ENCODE measurements at places on chromosomes 13 and 19.

DNA sequence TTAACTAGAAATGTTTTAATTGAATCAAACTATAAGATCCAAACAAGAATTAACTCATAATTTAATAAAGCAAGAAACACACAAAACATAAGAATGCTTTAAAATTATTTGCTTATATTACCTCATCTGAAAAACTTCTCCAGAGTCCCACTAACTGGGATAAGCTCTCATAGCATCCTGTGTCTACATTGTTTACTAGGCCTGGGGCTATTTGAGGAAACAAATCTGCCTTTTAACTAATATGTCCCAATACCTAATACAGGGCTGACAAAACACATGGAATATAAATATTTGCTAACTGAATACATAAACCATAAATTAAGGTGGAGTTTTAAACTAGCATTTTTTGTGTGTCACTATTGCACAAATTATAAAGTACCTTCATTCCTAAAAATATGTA, 1399.8 kb upstream of the SLC10A2 start:
- DNase-seq = no peak

DNA sequence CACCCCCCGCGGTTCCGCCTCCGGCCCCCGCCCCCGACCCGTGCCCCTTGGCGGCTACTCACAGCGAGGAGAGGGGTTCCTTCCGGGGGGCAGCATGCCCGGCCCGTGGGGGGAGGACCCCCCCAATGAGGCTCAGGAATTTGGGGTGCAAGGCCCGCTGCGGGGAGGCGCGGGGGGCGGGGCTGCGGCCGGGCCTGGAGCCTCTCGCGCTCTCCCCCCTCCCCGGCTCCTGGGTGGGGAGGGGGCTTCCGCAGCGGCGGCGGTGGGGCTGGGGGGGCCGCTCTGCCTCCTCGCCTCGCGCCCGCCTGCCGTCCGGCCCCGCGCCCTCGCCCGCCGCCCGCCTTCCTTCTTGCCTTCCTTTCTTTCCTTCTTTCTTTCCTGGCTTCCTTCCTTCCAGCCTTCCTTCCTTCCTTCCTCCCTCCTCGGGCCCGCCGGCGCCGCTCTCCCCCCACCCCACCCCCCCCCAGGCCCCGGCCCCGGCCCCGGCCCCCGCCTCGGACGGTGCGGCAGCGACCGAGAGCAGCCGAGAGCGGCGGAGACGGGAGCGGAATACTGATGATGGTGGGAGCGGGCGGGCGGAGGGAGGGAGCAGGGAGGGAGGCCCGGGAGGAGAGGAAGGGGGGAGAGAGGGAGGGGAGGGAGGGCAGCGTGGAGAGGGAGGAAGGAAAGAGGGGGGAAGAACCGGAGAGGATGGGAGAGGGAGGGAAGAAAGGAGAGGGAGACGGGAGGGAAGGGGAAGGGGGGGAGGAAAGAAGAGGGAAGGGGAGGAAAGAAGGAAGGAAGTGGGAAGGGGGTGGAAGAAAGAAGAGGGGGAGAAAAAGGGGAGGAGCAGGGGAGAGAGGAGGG, at the start of gene LRRC4B:
Gene LRRC4B, minus strand, starts transcription at position 554 of the 846 bp plus-strand sequence. CDS start 19,597 bp downstream, outside the sequence.
- no peak for DNase-seq

DNA sequence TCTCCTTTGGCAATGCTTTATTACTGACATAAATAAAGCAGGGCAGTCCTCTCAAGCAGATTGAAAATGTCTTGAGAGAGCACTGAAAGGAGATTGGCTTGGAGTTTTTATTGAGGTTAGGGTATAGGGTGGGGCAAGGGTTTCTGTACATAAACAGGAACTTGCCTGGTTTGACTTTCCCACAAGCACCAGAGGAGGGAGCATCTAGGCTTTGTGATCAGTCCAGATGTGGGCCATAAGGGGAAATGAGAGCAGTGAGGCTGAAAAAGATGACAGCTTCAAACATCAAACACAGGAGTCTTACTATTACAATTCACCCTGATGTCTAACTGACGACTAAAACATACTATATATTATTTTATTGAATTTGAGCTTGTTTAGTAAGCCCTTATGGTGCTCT, 260.9 kb downstream of the MTUS2 start:
- DNase-seq = peak; percentile 15

DNA sequence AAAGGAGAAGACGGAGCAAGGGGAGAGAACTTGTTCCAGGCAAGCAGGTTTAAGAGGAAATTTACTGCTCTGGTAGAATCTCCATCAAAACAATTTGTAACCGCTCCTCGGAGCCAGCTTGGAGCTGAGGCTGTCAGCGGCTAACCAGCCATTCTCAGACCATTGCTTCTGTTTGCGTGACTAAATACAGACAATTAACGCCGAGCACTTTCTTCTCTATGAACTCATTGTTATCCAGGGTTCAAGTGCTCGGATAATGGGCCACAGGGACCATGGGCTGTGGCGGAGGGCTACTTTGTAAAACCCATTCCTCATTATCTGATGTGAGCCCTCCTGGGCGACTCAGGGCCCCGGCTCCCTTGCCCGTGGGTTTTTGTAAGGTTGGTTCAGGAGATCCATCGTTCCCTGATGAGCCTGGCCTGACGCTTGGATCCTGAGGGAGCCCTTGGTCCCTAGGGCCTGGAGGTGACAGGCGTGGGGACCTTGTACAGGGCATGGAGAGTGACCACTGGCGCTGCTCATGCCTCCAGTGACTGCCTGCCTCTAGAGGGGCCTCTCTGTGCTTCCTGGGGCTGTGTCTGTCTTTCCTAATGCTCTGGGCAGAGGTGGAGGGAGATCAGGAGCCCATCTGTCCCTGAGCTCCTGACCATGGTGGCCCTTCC, 61.5 kb upstream of the ZNF536 start:
- no peak for DNase-seq

DNA sequence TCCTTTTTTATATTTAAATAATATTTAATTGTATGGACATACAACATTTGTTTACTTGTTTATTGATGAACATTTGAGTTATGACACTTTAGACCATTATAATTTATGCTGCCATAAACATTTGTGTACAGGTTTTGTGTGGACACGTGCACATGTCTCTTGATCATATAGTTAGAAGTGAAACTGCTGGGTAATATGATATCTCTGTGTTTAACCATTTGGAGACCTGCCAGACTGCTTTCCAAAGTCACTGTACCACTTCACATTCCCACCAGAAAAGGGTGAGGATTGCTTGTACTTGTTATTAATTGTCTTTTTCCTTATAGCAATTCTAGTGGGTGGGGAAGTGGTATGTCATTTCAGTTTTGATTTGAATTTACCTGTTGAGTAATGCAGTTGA, 145.6 kb upstream of the KLHL1 start:
- peak; percentile 34 for DNase-seq

DNA sequence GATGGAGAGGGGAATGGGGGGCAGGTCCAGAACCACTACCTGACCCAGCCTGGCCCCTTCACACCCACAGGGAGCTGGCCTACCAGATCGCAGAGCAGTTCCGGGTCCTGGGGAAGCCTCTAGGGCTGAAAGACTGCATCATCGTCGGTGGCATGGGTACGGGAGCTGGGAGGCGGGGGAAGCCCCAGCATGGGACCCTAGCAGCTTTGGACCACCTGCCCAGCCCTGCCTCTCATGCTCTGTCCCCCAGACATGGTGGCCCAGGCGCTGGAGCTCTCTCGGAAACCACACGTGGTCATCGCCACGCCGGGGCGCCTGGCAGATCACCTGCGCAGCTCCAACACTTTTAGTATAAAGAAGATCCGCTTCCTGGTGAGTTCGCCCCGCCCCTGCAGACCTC, 2.1 kb downstream of the DDX49 start:
- DNase-seq = no peak

- DNase-seq = no peak
Measured at GRCh38 chr19:1274081-1274851, 1.1 kb upstream of the FAM174C start.

DNA sequence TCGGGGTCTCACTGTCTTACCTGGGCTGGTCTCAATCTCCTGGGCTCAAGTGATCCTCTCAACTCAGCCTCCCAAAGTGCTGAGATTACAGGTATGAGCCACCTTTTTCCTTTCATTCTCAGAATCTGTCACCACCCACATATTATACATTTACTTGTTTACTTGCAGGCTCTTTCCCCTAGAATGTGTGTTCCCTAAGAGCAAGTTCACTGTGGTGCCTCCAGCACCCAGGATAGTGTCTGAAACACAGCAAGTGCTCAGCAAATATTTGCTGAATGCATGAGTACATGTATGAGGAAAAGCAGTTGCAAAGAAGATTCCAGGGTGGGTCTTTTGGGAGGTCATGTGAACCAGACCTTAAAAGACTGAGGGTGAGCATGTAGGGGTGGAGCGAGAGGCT, 96.8 kb downstream of the RGCC start:
- no peak for DNase-seq

- DNase-seq = no peak
Measured at GRCh38 chr13:87903553-87903952, 232.4 kb downstream of the SLITRK5 start.

DNA sequence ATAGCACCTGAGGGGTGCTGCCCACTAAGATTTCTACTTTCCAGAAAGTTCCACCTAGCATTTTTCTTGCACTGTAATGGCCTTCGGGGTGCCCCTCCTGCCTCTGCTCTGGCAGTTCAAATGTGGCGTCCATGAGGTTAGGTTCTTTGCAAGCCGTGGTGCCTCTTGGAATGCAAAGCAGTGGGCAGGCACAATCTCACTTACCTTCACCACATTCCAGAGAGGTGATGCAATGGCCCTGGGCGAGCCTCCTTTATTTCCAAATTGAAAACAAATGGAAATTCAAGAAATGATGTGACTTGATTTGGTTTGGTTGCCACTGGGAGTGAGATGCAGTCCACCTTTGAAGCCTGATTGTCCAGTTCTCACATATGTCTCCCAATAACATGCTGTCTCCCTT, 46.9 kb downstream of the FGF9 start:
- no peak for DNase-seq

GRCh38 chr13:62119739-62120700, 704.4 kb upstream of the PCDH20 start:
- DNase-seq = peak; percentile 59

- DNase-seq = no peak
Measured at GRCh38 chr13:59534806-59535205, 628.9 kb downstream of the DIAPH3 start.

DNA sequence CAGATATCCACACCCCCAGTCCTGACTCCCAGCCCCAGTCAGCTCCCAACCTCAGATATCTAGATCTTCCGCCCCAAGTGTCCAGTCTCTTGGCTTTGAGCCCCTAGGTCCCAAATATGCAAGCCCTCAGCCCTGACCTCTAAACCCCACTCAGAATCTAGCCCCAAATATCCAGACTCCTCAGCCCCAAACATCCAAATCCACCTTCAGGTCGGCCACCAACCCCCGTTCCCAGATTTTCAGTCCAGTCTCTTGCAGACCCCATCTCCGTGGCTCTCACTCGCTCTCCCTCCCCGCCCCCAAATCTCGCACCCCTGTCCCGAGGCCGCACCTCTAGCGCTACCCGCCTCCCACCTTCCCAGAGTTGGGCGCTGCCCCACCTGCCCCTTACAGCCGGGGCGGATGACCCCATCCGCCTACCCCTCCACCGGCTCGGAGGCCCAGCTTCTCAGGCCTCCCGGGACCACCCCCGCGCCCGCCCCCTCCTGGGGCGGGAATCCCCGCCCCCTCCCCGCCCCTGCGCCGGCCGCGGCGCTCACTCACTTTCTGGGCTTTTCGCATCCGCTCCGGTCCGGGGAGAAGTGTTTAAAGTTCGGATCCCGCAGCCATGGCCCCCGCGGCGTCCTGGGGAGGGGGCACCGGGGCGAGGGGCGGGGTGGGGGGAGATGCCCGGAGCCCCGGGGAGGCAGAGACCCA, 604 bp downstream of the ERFL start:
- DNase-seq = no peak

GRCh38 chr13:33322965-33323668, 37.6 kb upstream of the STARD13 start:
- no peak for DNase-seq

DNA sequence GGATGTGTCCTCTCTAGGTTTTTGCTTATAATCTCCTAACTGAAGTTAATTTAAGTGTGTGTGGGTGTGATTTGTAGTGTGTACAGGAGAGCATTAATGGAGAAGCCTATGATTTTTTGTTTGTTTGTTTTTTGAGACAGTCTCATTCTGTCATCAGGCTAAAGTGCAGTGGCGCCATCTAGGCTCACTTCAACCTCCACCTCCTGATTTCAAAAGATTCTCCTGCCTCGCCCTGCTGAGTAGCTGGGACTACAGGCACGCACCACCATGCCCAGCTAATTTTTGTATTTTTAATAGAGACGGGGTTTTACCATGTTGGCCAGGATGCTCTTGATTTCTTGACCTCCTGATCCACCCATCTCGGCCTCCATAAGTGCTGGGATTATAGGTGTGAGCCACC, 20.6 kb downstream of the ZNF701 start:
- DNase-seq = no peak

DNA sequence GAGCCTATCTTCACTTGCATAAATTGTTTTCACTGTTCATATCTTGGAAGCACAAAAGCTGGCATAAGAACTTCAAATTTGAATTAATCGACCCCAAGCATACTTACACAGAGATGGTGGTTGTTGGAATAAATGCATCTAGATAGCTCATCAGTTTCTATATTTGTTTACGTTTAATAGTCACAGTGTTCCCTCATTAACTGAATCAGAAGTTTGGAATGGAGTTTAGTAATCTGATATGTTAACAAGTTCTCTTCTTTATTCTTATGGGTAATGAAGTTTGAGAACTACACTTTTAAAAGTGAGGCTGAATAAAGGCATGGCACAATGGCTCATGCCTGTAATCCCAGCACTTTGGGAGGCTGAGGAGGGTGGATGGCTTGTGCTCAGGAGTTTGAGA, 886.7 kb upstream of the PCDH20 start:
- no peak for DNase-seq

All from HT-29 (cell line).